MG63 (cell line): ENCODE measurements at places on chromosomes 13 and 19. TPM values are rescaled to one million over a fixed set of nuclear protein-coding genes. Genes with fewer than 3 reads are reported as not detected.

Gene SPACA4
- not detected in 2 replicates for total RNA-seq

Gene ZSCAN4
- total RNA-seq: not detected in 2 replicates

Gene ZNF540
- 0.12 TPM in 1 of 2 replicates, not detected in the other for total RNA-seq

Gene CEACAM21
- total RNA-seq: not detected in 2 replicates

Gene ZNF700
- 19.3 and 24.5 TPM in 2 replicates for total RNA-seq

Gene CTU1
- 18.7 and 33.5 TPM in 2 replicates for total RNA-seq

Gene JSRP1
- not detected in 2 replicates for total RNA-seq
